ENCODE measurements at places on chromosomes 12 and 14.

- DNase-seq = no peak
These were observed 484.7 kb downstream of the LRIG3 start for GRCh38 chr12:58435647-58436046.

DNA sequence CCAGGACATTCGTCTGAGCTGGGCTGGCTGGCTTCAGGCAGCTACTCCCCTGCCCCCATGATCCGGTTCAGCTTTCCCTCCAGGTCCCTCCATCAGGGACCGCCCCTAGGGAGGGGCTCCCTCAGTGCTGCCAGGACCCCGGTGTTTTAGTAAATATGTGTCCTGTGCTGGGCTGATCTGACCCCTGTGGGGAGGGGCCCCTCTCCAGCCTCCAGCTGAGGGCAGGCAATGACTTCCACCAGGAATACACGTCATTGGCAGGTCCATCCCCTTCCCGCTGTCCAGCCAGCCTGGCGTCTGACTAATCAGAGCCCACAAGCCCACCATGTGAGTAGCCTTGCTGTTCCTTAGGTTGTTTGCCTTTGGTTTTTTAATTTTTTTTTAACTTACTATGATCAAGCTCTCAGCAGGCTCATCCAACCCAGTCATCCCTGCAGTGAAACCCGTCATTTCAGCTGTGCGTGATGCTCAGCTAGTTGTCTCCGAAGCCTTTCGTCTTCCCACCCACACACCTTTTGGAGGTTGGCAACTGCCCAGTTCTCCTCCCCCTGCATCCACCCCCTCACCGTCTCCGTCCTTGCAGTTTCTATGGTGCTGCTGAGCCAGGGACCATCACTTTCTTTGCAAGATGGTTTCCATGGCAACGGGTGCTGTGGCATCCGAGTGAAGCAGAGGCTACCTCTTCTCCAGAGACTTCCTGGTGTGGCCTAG lies 16.0 kb upstream of the SERPINA4 start:
- peak; percentile 27 for DNase-seq

- no peak for DNase-seq
These were observed 310.1 kb downstream of the SYT1 start for GRCh38 chr12:79174626-79175025.

DNA sequence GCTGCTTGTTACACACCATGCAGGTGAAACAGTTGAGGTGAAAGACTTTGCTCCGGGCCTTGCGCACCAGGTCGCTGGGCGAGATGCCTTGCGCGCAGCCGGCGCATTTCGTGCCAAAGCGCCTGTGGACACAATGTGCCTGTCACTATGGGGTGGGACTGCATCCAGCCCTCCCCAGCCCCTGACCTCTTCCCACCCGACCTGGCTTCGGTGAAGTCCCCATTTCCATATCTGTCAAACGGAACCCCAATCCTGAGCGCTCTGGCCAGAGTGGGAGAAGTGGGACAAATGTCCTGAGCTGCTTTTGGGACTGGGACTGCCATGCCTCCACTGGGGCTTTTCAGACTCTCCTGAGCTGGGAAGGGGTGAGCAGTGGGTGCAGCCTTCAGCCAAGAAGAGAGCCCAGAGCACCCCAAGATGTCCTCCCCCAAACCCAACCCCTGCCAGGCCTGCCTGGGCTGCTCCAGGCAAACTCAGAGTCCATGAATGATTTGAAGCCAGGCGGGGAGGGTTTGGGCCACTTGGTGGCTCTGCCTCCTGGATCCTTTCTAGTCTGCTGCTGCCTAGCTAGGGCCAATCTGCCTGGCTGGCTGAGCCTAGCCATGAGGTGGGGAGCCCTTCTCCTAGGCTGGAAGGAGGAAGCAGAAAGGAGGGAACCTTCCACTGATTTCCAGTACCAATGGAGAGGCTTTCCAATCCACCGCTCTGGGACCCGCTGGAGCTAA lies 2.3 kb downstream of the LHX5 start:
- DNase-seq = no peak

DNA sequence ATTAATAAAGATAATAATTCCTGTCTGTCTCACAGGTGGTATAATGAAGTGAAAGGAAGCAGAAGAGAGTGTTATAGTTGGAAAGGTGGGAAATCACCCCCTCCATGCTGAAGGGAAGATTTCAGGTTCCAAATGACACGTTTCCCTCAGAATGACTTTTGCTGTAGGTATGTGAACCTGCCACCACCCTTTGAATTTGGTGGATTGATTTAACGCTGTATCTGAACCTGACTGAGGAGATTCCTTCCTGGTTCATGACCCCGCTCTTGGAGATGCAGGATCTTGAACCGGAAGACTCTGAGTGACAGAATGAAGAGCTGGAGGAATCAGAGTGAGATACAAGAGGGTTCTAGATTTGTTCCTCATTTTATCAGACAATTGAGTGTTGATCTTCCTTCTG lies 20.3 kb upstream of the EMP1 start:
- no peak for DNase-seq

DNA sequence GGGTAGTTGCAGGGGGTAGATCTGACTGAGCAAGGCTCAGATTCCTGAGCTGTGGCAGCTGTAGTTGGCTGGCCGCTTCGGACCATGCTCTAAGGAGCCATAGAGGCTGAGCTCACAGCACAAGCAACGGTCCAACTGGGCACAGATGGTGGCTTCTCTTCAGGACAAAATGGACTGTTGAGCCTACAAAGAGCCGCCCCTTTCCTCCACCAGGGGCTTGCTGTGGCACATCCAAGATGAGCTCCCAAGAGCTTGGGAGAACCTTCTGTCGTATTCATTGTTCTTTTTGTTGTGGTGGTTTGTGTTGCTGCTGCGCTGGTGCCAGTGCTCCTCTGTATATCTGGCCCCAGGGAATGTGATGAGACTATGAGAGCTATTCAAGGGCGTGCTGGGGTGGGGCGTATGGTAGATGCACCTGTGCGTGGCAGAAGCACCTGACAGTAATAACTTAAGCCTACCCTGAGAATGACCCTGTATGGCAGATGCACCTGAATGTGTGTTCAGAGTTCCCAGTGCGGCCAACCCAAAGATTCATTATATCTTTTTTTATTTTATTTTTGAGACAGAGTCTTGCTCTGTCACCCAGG lies 17.8 kb upstream of the LGALS3 start:
- no peak for DNase-seq

- no peak for DNase-seq
These were observed 88.9 kb downstream of the SMOC1 start for GRCh38 chr14:69968132-69968531.

DNA sequence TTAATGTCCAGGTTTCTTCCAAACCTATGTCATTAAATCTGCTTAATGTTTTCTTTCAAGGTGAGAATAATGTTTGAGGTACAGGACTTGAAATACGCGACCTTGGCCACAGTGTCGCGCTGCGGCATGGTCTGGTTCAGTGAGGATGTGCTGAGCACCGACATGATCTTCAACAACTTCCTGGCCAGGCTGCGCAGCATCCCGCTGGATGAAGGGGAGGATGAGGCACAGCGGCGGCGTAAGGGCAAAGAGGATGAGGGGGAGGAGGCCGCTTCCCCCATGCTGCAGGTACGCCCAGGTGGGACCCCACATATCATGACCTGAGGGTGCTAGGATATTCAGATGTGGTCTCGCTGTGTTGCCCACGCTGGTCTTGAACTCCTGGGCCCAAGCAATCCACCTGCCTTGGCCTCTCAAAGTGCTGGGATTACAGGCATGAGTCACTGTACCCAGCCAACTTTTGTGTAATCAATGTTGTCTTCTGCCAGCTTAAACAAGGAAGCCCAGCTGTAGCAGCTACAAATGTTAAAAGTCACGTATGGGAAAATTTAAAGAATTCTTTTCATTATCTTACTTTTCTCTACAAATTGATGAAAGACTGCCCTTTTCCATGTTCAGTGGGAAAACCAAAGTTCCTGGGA lies 50.8 kb downstream of the DYNC1H1 start:
- DNase-seq = no peak

DNA sequence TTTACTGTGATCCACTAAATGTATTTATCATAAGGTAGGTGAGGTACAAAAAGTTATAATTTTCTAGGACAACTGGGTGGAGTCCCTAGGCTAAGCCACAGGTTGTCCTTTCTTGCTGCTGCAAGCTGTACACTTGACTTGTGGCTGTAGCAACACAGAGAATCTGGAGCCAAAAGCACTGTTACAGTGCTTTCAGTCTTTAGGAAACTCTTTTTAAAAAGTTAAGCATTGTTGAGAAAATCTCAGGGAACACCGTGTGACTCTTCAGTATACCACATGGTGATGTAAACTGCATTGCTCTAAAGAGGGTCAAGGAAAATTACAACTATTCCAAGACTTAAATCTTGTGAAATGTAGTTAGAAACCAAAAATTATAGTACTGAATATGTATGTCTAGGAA lies 11.4 kb downstream of the SLC15A5 start:
- DNase-seq = no peak

- DNase-seq = peak; percentile 82
These were observed 634 bp downstream of the MED13L start for GRCh38 chr12:116276652-116277466.

DNA sequence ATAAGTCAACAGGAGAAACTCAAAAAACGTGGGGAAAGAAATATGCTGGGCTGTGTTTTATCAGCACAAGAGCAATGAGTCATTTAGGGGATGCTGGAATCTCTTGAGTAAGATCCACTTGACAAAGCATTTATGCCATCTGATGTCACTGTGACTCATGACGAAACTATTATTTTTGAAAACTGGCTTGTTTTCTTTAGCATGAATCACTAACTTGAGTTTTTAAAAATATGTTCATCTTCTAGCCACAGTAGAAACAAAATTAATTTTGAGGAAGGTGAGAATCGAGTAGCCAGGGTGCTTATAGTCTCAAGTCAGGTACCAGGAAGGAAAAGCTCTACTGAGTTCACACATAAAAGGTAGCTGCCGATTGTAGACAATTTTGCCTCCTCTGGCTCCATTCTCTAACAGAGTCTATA lies 456.2 kb upstream of the MGAT4C start:
- no peak for DNase-seq

GRCh38 chr12:20351406-20351805 lies 16.9 kb upstream of the PDE3A start:
- no peak for DNase-seq

GRCh38 chr14:70098250-70098809 lies 90.4 kb downstream of the SLC8A3 start:
- DNase-seq = no peak

Measured in activated CD8-positive, alpha-beta memory T cell treated with anti-CD3 and anti-CD28 coated beads, Interleukin-2, amount 10 ng/mL, durations not matched to agents 7 days and 5 days (primary cell).